Stimulated activated CD8-positive, alpha-beta memory T cell treated with anti-CD3 and anti-CD28 coated beads, Interleukin-15, amount 100 ng/mL, for 48 hours (primary cell): ENCODE measurements at places on chromosomes 11 and 22.
A peak's percentile ranks its signal among the peaks of the same experiment; 100 is the strongest.

DNA sequence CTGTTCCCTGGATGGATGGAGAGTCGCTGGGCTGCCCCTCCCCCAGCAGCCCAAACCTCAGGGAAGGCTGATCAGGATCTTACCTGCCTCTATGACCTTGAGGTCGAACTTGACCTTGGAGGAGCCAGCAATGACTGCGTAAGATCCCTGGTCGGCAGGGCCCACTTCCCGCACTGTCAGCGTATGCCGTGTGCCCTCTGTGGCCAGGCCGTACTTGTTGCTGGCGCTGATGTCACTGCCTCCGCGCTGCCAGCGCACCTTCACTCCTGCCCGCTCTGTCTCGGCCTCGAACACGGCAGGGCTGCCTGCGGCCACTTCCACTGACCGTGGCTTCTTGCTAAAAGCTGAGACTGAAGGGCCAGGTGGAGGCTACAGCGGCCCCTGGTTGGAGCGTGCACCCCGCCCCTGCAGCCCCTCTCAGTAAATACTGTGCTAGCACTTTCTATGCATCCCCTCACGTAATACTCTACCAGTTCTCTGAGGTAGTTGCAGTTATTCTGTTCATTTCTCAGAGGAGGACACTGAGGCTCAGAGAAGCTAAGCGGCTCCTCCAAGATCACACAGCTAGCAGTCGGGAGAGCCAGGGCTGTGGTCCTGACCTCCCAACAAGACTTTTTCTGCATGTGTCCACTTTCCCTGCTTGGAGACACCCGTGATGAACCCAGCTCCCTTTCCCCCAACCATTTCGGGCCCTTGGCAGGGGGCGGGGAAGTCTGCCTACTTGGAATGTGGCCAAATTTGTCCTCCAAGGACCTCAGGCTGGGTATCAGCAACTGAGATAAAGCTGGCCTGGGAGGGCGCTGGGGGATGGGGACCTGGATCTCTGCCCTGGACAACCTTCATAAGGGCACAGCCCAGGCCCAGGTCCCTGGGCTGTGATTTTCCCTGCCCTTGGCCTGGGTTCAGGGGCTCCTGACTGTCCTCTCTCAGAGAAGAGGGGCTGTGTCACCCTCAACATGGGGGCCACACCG is 1.1 kb downstream of the MYBPC3 start:
- no peak for DNase-seq

GRCh38 chr11:70501933-70502540 is 103.7 kb downstream of the CTTN start:
- DNase-seq, result no peak

DNA sequence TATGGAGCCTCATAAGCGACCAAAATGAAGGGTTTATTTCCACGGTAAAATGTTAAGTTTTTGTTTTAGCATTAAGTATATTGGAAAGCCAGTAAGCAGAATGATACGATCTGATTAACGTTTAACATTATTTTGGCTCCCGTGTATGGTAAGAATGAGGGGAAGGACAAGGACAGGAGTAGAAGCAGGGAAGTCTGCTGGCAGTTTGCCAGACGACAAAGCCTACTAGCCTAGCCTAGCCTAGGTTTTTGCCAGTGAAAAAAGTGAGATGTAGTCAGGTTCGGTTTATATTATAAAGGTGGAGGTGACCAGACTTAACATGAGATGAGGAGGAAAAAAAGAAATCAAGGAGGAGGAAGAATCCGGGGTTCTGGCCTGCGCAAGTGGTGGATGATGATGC is 78.9 kb upstream of the ARHGAP32 start:
- DNase-seq, result no peak

DNA sequence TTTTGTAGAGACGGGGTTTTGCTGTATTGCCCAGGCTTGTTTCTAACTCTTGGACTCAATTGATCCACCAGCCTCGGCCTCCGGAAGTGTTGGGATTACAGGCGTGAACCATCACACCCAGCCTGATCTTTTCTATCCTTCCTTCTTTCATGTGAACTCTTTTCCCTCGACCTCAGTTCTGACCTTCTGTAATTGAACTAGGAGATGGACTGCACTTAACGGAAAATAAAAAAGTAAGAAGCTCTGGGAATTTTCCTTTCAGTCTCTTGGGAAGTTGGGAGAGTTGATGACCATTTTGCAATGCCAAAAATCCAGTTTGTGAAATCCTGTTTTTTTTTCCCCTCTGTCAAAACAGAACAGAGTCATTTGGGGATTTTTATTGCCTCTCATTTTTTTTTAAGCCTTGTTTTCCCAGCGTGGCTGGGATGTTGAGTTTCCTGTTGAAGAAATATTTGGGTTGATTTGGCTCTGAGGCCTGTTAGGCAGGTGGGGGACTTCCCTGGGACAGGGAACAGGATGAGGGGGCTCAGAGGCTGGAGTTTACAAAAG is 26.9 kb upstream of the CYB5R3 start:
- DNase-seq, result no peak

DNA sequence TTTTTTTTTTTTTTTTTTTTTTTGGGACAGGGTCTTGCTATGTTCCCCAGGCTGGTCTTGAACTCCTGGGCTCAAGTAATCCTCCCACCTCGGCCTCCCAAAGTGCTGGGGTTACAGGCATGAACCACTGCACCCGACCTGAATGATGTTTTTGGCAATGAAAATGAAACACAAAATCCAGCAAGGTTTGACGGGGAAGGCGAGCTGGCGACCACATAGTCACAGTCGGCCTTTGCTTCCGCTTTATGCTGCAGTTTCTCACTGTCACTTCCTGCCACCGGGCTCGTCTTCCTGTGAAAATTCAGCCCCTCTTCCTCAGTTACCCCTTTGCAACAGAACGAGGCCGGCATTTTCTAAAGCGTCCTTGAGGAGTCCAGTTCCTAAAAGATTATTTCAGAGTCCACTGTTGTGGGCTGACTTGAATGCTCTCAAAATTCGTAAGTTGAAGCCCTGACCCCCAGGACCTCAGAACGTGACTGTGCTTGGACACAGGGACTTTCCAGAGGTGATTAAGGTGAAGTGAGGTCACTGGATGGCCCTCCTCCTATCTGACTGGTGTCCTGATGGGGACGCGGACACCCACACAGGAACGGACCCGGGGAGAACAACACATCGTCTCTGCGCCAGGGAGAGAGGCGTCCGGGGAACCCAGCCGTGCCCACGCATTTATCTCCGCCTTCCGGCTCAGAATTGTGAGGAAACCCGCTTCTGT is 2.9 kb upstream of the BID start:
- DNase-seq, result peak; percentile 61

GRCh38 chr11:34021977-34022735 is 29.4 kb upstream of the CAPRIN1 start:
- DNase-seq, result no peak

DNA sequence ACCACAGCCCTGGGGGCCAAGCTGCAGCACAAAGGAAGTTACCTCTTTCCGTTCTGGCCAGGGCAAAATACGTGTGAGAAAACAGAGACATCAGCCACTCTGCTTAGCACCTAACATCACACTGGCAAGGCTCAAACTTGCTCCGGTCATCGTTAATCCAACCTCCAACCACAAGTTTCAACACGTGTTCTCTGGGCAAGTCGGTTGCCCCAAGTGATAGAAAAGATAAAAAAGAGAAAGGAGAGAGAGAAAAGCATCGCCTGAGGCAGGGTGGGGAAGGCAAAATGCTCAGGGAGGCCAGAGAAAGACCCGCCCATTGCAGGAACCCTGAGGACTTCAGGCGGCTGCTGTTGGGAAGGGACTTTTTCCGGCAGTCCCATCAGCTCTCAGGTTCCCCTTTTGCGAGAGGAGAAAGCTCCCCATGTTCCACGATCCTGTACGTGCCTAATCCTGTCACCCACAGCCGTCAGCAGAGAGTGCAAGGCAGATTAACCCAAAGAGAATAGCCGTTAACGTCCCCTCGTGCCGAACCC is 18.5 kb upstream of the B4GALNT4 start:
- DNase-seq, result no peak

GRCh38 chr22:27690599-27690998 is 111.0 kb downstream of the MN1 start:
- DNase-seq, result no peak

- DNase-seq, result no peak
These were observed 85.1 kb downstream of the MYO7A start for GRCh38 chr11:77213029-77213579.

DNA sequence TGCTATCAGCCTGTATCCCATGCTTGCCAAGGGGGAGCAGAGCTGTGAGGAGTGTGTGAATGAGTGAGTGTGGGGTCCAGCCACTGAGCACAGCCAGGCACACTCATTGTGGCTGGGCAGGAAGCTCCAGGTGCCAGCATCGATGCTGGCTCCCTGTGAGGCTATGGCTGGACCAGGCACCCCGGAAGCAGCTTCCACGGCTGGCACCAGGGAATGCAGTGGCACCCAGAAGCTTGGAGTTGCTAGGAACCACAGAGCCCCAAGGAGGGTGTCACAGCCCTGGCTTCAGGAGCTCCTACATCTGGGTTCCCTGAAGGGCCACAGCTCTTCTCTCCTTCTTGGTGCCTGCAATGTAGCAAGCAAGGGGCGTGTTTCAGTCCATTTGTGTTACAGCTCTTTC is 625.9 kb upstream of the RAG2 start:
- DNase-seq, result no peak

- DNase-seq, result no peak
These were observed 47.7 kb downstream of the DKK3 start for GRCh38 chr11:11960687-11961086.

DNA sequence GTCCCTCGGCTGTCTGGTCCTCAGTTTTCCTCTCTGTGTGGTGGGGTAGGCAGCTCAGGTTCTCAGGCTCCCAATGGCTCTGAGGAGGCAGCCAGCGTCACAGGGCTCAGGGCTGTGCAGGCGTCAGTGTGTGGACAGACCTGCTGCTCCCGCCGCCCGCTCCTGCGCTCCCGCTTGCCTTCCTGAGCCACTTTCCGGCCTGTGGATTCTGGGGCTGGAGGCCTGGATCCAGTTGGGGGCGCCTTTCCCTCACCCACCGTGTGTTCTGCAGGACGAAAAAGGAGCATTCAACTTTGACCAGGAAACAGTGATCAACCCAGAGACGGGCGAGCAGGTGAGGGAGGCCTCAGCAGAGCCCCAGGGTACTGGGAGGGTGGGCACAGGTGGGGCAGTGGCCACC is 14.7 kb downstream of the DPP3 start:
- no peak for DNase-seq

- no peak for DNase-seq
These were observed 13.6 kb upstream of the NUP160 start for GRCh38 chr11:47861728-47862127.

GRCh38 chr22:44610071-44610470 is 91.9 kb upstream of the PRR5 start:
- no peak for DNase-seq

- DNase-seq, result no peak
These were observed 377.7 kb downstream of the TENM4 start for GRCh38 chr11:79062814-79063762.
